ENCODE measurements at places on chromosomes 3 and 15.
A peak's percentile ranks its signal among the peaks of the same experiment; 100 is the strongest.

GRCh38 chr3:186095561-186096081 lies 13.3 kb downstream of the ETV5 start:
- DNase-seq = no peak

DNA sequence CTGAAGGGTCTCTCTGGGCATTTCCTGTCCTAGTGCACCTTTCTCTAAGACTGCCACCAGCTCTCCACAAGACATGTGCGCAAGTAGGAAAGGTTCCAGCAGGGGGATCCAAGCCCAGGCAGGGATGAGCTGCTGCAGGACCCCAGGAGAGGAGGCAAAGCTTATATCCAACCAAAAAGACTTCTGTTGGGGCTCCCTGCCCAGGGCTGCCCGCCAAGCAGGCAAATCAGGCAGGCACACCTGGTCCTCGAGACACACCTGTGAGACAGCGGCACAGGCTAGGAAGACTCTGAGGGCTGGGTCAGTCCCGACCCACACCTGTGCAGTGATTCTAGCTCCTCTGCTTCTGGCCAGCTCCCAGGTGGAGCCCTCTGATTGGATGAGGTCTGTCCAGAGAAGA lies 80.6 kb downstream of the MYLK start:
- DNase-seq = no peak

DNA sequence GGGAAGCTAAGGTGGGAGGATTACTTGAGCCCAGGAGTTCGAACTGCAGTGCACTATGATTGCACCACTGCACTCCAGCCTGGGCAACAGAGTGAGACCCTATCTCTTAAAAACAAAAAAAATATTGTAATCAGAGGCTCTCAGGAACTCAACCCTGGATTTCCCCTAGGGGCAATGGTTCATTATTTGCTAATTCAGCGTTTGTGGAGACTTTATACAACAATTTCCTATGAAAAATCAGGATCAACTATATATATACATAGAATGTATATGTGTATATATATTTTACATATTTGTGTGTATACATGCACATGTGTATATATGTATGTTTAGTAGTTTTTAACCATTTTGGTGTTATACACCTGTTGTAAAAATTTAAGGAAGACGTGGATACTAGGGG lies 463.1 kb downstream of the FHIT start:
- DNase-seq = no peak

DNA sequence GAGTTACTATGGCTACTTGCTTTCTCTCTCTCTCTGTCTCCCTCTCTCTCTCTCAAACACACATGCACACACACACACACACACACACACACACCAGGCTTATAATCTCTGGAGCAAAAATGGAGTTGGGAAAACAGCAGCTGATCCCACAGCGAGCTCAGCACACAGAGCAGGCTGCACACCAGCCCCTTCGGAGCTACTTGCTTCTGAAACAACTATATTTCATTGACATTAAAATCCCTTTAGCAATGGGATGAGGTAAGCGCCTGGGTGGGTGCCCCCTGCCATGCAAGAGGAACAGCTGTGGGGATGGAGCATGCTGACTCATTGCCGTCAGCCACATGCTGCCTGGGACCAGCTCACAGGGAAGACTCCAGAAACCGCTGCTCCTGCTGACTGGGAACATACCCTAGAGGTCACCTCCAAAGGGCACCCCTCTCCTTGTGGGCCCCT lies 45.7 kb downstream of the B3GNT5 start:
- DNase-seq = no peak

GRCh38 chr3:20898962-20899361 lies 713.0 kb upstream of the SGO1 start:
- DNase-seq = no peak

- DNase-seq = no peak
Observed at GRCh38 chr3:100136921-100137320, 22.6 kb upstream of the FILIP1L start.

- no peak for DNase-seq
Observed at GRCh38 chr3:21435871-21436270, 315.1 kb downstream of the ZNF385D start.

DNA sequence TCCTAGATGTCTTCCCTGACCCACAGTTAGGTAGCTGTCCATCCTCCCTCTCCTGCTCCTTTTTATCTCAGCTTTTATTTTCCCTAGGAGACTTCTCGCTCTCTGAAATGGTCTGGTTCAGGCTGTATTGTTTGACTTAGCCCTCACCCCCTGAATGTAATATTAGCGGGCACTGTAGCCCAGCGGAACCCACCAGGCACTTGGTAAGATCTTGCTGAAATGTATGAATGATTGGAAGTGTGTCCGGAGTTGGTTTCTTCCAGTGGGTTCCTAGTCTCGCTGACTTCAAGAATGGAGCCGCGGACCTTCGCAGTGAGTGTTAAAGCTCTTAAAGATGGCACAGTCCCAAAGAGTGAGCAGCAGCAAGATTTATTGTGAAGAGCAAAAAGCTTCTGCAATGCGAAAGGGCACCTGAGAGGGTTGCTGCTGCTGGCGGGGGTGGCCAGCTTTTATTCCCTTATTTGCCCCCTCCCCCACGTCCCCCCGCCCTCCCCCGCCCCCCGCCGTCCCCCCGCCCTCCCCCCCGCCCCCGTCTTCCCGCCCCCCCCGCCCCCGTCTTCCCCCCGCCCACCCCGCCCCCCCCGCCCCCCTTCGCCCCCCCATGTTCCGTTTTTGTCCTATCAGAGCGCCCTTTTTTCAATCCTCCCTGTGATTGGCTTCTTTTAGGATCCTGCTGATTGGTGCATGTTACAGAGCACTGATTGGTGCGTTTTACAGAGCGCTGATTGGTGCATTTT lies 694 bp upstream of the EEFSEC start:
- no peak for DNase-seq

GRCh38 chr3:183435661-183436060 lies 7.2 kb upstream of the MCF2L2 start:
- no peak for DNase-seq

DNA sequence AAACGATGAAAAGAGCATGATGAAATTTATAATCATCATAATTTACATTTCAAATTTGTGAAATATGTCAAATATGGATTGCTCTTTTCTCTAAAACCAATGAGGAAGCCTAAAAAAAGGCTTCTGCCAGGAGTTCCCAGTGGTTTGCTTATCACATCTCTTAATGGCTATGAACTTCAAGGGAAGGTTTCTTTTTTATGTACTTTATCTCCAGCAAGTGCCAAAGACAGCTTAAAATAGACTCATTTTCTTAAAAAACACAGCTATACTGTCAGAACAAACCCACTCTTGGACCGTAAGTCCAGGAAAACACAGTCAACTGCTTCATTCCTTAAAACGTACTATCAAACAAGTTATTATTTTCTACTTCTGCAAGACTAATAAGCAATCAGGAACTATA lies 80.2 kb downstream of the DLG1 start:
- no peak for DNase-seq

- DNase-seq = no peak
Observed at GRCh38 chr3:154132777-154133375, 11.7 kb downstream of the ARHGEF26 start.

GRCh38 chr15:88981244-88982215 lies 68.4 kb upstream of the MFGE8 start:
- no peak for DNase-seq

- DNase-seq = no peak
Observed at GRCh38 chr3:149450281-149450680, 24.2 kb upstream of the TM4SF4 start.

DNA sequence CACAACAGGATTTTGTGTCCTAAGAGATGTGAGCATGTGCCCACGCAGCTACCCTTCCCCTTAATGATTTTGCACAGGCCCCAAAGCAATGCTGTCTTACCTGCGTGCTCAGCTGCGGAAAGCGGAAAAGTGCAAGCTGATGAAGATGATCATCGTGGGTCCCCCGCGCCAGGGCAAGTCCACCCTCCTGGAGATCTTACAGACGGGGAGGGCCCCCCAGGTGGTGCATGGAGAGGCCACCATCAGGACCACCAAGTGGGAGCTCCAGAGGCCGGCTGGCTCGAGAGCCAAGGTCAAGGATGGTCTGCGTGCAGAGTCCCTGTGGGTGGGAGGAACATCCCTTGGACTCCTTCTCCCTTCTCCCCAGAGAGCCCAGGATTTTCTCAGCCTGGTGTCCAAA lies 103.1 kb downstream of the LRRK1 start:
- no peak for DNase-seq

GRCh38 chr15:78370013-78370412 lies 29.9 kb downstream of the CRABP1 start:
- DNase-seq = no peak

DNA sequence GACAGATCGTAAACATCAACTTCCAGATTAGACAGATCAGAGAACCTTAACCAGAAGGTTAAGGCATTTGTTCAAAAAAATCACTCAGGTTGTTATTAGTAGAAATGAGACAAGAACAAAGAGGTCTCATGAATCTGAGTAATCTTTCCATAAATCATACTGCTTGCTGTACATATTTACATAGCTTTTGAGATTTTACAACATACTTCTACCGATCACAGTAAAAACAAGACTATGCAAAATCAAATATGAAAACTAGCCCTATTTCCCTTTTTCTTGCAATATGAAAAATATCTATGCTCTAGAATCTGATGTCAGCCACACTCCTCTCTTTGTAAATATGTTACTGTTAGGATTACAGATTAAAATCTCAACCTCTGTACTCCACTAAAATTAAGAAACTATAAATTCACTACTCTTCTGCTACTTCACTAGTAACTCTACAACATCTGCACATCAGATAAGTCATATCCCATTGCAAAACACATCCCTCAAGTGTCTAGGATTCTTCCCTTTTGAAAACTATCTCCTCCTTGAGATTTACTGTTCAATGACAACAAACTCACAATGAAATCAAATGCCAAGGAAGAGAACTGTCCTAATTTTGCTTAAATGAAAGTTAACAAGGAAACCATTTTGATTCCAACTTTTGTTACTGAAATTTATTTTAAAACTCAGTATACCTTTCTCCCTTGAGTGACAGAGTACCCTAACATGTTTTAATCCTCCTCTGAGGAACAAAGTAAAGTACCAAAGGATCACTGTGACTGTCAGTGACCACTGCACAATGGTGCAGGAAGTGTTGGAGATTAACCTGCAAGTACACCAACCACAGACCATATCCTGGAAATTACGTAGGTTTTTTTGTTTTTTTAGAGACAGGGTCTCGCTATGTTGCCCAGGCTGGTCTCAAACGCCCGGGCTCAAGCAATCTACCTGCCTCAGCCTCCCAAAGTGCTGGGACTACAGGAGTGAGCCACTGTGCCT lies 12.8 kb downstream of the DCUN1D1 start:
- DNase-seq = no peak

DNA sequence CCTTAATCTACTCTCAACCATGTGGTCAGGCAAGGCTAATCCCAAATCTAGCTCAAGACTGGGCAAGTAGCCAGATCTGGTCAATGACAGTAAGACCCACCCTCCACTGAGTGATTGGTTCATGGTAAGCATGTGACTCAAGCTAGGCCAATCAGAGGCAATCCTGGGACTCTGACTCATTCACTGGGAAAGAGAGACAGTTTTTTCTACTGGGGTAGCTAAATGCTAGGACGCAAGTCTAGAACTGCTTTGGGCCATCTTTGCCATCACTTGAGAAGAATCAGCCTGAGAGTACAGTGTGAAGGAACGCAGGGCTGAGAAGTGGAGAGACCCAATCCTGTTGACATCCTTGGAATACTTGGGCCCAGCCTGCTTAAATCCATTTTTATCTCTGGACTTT lies 9.4 kb upstream of the RAD18 start:
- DNase-seq = no peak

GRCh38 chr15:66947471-66947870 lies 117.9 kb upstream of the SMAD3 start:
- no peak for DNase-seq

DNA sequence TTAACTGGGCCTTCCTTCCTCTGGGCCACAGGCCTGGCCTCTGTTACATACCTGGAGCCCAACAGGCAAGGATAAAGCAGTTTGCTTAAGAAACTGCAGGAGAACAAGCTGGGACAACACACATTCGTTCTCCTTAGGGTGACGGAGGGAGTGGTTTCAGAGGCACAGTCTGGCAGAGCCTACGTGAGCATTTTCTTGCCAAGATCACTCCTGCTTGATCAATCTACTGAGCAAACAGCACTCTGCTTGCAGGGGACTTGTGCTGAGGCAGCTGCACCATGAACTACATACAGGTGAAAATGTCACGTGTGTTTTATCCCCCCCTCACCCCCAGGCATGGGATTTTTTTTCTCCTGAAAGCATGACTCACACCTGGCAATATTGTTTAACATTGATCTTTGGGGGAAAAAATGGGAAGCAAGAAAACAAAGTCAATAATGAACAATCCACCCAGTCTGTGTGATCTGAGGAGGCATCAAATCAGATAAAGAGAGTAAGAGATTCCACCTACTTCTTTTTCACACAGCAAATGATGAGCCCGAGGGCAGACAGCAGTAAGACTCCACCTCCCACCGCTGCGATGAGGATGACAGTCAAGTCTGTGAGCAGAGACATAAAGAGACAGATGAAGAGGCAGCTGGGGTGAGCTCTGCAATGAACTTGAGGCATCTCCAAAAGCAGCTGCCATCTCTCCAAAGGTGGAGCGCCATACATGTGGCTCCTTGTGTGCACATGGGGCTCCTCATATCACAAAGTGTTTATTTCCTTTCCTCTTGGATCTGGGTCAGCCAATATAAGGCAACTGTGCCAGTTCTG lies 57.4 kb downstream of the CDCP1 start:
- no peak for DNase-seq

DNA sequence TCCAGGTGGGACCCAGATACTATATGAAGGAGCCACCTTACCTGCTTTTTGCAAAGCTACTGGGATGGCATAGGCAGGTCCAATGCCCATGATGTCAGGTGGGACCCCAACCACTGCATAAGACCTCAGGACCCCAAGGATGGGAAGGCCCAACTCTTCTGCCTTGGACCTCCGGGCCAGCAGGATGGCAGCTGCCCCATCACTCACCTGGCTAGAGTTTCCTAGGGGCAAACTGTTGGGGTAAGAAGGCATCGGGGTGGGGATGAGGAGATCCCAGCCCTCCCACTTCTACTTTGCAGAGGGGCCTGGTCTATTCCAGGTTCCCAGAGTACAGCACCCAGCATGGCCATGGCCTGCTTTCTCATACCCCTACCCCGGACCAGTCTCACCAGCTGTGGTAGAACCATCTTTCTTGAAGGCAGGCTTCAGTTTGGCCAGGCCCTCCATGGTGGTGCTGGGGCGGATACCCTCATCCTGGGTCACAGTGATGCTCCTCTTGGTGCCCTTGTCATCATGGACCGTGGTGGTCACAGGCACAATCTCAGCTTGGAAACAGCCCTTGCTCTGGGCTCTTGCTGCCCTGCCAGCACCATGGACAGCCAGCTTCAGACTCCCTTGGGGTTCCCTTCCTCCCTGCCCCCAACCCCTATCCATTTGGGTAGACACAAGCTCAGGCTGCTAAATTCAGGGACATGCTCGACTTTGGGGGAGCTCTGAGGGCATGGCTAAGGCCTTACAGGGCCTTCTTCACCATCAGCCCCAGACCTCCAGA lies 10.6 kb downstream of the ACAA1 start:
- DNase-seq = no peak

GRCh38 chr3:61589856-61590255 lies 28.5 kb downstream of the PTPRG start:
- DNase-seq = no peak

- DNase-seq = peak; percentile 36
Observed at GRCh38 chr15:41494190-41494921, 682 bp downstream of the ITPKA start.

- DNase-seq = no peak
Observed at GRCh38 chr15:35624881-35625280, 78.9 kb upstream of the DPH6 start.

- DNase-seq = peak; percentile 42
Observed at GRCh38 chr15:42921342-42921731, 759 bp upstream of the TTBK2 start.

GRCh38 chr3:54999159-54999558 lies 71.3 kb upstream of the LRTM1 start:
- DNase-seq = no peak
